ENCODE measurements at places on chromosomes 7 and 10. TPM values are rescaled to one million over a fixed set of nuclear protein-coding genes. Genes with fewer than 3 reads are reported as not detected.

- DNase-seq: no peak
Measured at GRCh38 chr10:69222157-69223027, 2.3 kb downstream of the HKDC1 start.

Gene GJD4
- total RNA-seq: not detected

- no peak for DNase-seq
Measured at GRCh38 chr10:70940834-70941568, 52.6 kb upstream of the PCBD1 start.

GRCh38 chr10:116109881-116110280, 163.1 kb downstream of the GFRA1 start:
- DNase-seq: peak; percentile 72

Gene CYP2W1
- not detected for total RNA-seq

DNA sequence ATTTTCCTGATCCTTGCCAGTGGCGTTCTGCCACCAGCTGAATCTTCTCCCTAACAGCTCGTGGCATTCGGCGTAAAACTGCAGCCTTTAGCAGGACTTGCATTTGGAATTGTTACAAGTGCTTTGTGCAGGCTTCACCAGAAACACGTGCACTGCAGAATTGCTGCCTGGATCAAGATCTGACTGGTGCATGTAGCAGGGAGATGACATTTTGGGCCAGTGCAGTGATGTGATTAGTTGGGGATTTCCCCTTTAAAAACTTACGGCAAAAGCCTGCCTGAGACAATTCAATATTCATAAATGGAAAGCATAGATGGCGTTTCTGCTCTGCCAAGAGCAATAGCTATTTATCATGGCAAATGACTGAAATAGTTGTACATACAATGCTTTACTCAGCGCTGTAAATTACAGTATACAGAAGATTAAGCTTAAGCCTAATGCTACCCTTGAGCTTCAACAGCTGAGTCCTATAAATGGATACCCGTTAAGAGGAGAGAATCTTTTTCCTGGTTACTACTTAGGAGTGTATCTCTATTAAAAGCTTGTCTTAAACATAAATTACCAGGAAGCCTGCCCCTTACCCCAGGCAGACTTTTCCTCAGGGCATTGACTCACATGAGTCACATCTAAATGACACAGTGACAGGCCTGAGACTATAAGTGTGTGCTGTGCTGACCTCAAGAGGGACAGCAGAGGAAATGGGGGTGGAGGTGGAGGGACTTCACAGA, 106.3 kb downstream of the ATXN7L1 start:
- DNase-seq: no peak

GRCh38 chr7:66631471-66631870, 2.8 kb downstream of the KCTD7 start:
- no peak for DNase-seq

Gene UCMA
- total RNA-seq: not detected

Gene PLAC9
- total RNA-seq: 94.2 TPM

GRCh38 chr10:117175215-117175900, 21.9 kb upstream of the KCNK18 start:
- no peak for DNase-seq

Gene SPDYE11
- total RNA-seq: not detected

DNA sequence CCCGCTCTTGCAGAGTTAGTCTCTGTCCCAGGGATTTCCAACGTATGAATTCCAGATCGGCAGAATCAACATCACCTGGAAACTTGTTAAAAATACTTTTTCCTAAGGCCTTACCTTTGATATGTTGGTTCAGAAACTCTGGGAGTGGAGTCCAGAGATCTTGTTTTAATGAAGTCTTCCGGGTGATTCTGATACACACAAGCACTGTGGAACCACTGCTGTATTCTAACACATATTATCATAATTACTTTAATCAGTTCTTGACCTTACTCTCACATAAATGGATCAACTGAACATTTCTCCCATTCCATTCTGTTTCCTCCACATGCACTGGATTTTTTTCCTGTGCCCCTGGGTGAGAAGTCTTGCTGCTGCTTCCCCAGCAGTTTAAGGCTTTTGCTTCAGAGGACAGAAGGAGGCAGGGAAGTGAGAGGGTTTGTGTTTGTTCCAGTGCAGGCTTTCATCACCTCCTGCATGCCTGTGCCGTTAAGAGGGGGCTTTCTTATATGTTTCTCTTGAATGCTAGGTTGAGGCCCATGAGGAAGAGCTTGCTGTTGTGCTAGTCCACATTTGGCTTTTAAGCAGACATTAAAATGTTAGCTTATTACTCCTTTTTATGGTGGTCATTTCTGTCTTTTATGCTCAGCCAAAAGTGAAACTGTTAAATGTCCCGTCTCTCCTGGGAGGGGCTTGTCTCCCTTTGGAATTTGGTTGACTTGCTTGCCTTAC, 32.4 kb downstream of the CCSER2 start:
- DNase-seq: no peak

DNA sequence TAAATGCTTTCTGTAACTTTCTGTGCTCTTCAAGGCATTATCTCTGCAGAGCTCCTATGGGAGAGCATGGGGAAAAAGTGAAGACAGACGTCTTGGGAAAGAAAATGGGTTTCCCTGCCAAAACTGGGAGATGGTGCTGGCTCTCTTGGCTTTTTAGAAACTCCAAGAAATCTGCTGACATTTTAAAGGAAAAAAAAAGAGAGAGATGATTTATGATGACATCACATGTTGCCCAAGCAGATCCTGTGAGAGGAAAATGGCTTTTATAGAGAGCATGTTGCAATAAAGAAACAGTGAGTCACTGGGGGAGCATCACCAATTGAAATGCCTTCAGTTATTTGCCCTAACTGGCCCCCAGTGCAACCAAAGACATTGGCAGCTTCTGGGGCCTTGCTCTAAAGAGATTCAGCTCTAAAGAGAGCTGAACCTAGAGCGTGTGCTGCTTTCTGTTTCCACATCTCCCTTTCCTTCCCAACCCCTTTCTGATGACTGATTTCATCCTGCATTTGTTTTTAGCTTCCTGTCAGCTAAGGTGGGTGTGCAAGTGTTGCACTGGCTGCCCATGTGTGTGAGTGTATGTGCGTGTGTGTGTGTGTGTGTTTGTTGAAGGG, 37.7 kb downstream of the LRMDA start:
- DNase-seq: no peak

Gene HMX2
- total RNA-seq: not detected

Gene SH3PXD2A
- total RNA-seq: 51.3 TPM

Gene HOXA13
- 1.9 TPM for total RNA-seq

GRCh38 chr7:56007167-56007652, 42.8 kb downstream of the NIPSNAP2 start:
- no peak for DNase-seq

DNA sequence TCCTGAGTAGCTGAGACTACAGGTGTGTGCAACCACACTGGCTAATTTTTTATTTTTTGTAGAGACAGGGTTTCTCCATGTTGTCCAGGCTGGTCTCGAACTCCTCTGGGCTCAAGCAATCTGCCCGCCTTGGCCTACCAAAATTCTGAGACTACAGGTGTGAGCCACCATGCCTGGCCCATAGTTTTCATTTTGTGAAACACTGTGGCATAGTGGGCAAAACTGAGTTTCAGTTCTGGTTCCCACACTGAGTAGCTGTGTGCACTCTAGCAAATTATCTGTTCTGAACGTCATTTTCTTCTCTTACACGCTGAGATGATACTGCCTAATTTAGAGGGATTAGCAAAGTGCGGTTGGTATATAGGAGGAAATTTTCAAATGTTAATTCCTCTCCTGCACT, 13.5 kb downstream of the ATP5MK start:
- DNase-seq: no peak

DNA sequence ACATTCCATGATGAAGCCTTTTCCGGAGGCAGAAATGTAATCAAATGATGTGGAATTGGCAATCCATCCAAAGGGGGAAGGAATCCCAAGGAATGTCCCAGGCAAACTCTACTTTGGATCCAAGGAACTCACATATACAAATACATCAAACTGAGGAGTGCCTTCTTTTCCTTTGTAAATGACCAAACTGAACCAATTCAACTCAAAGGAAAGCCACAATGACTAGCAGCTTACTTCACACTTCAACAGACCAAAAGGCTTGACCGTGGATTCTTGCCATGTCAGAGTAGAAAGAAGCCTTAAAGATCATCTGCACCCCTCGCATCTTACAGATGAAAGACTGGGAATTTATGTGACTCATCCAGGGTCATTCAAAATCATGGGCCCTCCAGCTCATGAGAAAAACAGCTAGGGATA, 79.7 kb upstream of the MACROH2A2 start:
- DNase-seq: no peak

DNA sequence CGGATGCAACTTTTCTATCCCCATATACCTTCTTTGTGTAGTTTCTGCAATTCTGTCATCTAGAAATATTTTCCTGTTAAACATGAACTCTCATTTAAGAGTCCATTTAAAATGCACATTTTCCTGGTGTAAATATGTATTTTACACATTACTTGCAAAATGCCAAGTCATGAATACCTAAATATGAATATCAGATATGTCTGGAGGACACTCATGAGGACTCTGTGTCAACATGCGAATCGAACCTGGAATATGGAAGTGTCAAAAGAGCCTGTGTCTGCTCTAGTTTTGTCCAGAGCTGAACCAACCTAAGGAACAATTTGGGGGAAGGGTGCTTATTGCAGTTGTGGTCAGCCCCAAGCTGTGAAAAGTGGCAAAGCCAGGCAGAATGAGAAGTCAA, 163.7 kb upstream of the CELF2 start:
- DNase-seq: no peak

Gene RBP4
- total RNA-seq: 977 TPM

DNA sequence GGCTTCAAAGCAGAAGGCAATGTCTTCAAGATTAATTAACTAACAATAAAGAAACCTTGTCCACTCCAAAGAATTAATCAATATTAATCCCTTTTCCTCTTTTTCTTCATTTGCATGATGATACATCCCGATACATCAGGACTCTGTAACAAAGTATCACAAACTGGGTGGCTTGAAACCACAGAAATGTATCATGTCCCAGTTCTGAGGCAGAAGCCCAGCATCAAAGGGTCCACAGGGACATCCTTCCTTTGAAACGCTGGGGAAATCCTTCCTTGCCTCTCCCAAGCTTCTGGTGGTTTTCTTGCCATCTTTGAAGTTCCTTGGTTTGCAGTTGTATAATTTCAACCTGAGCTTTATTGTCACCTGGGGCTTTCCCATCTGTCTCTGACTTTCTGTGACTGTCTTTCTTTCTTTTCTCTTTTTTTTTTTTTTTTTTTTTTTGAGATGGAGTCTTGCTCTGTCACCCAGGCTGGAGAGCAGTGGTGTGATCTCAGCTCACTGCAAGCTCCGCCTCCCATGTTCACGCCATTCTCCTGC, 210.2 kb upstream of the ADARB2 start:
- no peak for DNase-seq

DNA sequence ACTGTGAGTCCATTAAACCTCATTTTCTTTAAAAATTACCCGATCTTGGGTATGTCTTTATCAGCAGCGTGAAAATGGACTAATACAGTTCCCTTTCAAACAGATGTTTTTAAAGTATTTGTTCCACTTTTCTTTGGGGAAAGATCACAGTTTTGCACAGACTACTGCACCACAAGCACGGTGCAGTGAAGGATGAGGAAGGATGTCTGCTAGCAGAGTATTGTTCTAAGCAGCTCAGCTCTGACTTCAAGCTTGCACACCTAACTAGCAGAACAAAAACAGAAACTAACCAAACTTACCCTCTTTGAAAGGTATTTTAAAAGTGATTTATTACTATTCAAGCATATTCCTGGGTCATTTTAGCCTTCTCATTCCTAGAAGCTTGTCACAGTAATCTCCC, 20.0 kb downstream of the THNSL1 start:
- DNase-seq: no peak

Gene GPR15LG
- total RNA-seq: not detected

DNA sequence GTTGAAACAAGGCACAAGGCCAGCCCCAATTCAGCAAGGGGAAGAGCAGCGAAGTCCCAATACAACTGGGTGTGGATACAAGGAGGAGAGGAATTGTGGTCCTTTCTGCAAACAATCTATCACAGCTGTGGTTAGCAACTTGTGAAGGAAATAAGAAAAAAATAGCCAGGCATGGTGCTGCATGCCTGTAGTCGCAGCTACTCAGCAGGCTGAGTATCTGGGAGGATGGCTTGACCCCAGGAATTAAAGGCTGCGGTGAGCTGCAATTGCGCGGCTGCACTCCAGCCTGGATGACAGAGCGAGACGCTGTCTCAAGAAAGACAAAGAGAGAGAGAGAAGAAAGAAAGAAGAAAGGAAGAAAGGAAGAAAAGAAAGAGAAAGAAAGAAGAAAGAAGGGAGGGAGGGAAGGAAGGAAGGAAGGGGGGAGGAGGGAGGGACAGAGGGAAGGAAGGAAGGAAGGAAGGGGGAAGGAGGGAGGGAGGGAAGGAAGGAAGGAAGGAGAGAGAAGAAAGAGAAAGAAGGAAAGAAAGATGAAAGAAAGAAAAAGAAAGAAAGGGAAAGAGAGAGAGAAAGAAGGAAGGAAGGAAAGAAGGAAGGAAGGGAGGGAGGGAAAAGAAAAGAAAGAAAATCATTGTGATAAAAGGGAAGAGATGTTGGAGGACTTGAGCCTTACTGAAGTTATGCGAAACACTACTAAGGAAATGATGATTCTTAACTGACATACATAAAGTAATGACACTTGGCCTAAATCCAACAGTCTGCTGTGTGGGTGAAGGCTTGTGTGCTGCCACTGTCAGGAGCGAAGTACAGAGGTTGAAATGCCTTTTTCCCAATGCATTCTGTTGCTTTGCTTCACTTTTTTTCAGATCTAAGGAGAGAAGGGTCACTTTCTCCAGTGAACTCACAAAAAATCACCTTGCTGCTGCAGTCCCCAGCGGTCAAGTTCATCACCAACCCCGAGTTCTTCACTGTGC, 117.0 kb upstream of the STK17A start:
- DNase-seq: no peak

DNA sequence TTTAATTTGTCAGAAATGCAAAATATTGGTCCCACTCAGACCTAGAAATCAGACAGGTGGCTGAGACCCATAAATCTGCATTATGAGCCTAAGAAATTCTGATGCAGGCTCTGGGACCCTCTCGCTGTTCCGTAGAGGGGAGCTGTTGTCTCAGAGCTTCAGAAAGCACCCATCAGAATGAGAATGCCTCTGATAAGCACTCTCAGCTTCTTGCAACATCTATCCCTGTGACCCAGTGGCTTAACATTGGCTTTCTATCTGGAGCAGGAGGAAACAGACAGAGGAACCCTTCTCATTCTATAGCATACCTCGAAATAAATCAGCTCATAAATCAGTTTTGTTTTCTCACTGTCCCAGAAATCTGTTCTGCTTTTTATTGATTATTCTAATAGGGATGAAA, 184.6 kb upstream of the SP4 start:
- no peak for DNase-seq

Measured in mesenteric fat pad (tissue), 1 donor.